NCI-H146 (cell line): ENCODE measurements at places on chromosomes 6 and 20.

DNA sequence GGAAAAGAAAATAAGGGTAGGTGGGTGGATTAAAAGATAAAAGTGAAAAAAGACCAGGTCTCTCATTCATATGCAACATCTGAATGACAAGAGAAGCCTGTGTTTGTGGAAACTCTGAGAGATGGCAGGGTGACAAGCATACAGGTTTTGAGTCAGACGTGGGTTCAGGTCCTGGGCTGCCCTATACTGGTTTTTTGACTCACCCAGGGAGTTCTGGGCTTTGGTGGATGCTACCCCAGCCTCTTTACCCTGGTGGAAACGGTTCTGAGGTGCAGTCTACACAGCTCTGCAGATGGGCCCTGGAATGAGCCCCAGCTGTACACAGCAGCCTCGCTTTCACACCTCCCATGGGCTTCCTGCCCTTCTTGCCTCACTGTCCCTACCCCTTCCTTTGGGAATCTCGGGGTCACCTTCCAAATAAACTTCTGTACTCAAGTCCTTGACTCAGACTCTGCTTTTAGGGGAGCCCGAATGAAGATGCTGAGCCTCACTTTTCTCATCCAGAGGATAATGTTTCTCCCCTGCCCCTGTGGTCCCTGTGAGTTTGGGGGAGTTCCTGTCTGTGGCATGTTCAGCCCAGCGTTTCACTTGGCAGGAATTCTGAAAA, 77.7 kb upstream of the CLDN20 start:
- DNase-seq, result no peak

DNA sequence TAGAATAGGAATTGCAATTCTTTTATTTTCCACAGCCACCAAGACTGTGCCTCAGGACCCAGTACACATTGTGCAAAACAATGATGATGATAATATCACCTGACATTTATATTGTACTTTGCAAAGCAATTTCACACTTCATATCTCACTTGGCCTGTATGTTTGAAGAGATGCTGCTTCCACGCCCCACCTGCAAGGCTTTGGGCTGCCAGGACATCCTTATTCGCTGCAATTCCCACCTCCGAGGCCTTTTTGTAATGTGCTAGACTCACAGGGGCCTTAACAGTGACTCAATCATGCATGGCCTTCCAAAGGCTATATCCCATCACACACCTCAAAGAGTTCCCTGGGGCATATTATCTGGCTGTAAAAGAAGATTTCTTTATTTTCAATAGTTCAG, 200.9 kb downstream of the MYLK4 start:
- no peak for DNase-seq

DNA sequence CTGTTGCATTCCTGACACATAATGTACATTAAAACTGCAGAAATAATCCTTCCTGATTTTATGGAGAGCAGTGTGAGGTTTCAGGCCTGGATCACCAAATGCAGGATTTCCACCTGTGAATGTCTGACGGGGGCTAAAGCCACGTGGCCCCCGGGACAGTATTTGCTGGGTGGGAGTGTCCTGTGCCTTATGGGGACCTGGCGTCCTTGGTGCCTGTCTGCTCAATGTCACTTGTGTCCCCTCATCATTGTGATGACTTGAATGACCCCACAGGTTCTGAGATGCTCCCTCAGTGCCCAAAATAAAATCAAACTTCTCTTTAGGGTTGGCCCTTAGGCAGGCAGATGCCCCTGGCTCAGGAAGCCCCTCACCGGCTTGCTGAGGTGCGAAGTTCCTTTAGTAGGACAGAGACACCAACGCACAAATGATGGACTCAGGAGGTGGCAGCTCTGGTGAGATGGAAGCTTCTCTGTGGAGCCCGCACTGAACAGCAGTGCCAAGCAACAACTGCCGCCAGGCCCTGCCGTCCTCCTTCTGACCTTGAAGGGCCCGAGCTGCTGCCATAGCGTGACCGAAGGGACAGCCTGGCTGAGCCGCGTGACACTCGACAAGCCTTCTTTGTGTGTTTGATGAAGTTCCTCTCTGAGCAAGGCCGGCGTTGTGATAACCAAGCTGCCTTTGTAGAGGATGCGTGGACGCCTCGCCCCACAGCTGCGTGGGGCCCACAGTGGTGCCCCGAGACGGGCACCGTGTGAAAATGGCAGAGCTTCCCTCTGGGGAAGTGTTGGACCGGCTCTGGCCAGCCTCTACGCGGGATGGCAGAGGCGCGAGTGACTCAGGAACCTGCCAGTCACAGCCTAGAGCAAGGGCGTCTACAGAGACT, 30.9 kb downstream of the FRMD1 start:
- no peak for DNase-seq

- DNase-seq, result no peak
Measured at GRCh38 chr6:101719521-101719920, 326.0 kb downstream of the GRIK2 start.

DNA sequence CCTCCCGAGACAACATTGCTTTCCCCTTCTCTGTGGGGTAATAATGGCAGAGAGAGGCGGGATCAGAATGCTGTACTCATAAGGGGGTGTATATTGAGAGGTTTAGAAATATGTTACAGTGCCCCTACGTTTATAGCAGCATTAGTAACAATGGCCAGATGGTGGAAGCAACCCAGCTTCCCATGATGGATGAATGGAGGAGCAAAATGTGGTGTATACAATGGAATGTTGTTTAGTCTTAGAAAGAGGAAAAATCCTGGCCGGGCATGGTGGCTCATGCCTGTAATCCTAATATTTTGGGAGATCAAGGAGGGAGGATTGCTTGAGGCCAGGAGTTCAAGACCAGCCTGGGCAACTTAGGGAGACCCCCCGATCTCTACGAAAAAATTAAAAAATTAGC, 12.9 kb downstream of the BANF2 start:
- no peak for DNase-seq

GRCh38 chr20:58106143-58106750, 122.2 kb downstream of the ANKRD60 start:
- DNase-seq, result no peak

- DNase-seq, result no peak
Measured at GRCh38 chr6:16274885-16275589, 36.6 kb downstream of the GMPR start.

DNA sequence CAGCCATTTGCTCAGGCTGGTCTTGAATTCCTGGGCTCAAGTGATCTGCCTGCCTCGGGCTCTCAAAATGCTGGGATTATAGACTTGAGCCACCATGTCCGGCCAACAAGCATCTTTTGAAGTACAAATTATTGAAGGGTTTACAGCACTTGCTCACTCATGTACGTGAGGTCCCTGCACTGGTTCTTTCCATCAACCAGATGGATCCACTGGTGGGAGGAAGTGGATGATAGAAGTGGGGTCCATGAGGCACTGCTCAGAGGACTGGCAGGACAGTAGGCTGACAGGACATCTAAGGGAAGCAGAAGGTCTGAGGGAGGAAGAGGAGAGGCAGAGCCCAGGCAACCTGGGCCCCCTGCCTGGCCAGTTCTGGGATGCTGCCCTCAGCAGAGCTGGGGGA, 109.2 kb upstream of the NXT1 start:
- DNase-seq, result no peak
